ENCODE measurements at places on chromosomes 1 and 21. TPM values are rescaled to one million over a fixed set of nuclear protein-coding genes. Genes with fewer than 3 reads are reported as not detected.

DNA sequence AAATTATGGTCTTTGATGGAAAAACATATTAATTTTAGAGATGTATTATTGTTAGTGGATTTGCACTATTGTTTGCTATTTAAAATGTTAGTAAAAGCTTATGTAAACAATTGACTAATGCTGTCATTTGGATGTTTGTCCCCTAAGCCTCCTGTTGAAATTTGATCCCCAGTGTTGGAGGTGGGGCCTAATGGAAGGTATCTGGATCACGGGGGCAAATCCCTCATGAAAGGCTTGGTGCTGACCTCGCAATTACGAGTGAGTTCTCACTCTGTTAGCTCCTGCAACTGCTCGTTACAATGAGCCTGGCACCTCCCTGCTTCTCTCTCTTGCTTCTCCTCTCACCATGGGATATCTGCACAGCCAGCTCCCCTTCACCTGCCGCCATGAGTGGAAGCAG lies 14.3 kb downstream of the TMEM35B start:
- no peak for DNase-seq

- DNase-seq: no peak
Observed at GRCh38 chr1:32398401-32398800, 4.2 kb upstream of the BSDC1 start.

The HSD3B2 gene
- not detected for total RNA-seq

The RCOR3 gene
- 44.8 TPM for total RNA-seq

- DNase-seq: no peak
Observed at GRCh38 chr1:67004176-67004575, 49.8 kb downstream of the SLC35D1 start.

The WNT3A gene
- not detected for total RNA-seq

GRCh38 chr1:191371626-191372025 lies 786.6 kb upstream of the RGS18 start:
- no peak for DNase-seq

The HMGN2 gene
- total RNA-seq: 139 TPM
